ENCODE measurements at places on chromosomes 12 and 14.
A peak's percentile ranks its signal among the peaks of the same experiment; 100 is the strongest.

DNA sequence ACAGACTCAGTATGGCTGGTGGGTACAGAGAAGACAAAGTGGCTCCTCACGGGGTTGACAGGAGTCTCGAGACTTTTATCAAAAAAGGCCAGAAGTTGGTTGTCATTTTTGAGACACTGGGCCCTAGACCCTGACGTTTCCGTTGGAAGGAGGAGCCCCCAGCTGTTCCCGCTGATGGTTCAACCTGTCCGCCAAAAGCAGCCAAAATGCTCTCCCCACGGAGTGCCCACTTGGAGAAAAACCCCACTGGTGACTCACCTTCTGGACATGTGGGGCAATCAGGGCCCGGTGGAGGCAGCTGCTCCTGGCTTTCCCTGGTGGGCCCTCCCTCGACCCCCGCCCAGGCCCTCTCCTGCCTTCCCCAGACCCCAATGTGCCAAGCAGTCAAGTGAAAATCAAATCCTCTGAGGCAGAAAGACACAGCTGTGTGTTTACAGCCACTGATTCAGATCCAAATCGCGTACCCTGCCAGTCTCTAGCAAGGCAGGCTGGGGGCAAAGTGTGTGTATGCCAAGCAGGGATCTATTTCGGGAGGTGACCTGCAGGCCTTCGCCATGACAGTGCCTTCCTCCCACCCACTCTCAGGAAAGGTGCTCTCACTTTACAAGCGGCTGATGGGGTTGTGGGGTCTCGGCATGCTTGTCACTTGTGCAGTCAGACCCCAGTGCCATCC is 347.4 kb downstream of the DPF3 start:
- no peak for DNase-seq
- H3K27ac ChIP-seq: no peak overlapping the region
- H3K4me3 ChIP-seq: no peak overlapping the region
- no peaks in the 10 kb centered on the region for H3K27me3 ChIP-seq
- peaks cover 37% of the 10 kb centered on the region for H3K4me1 ChIP-seq
- H3K36me3 ChIP-seq: no peaks in the 10 kb centered on the region

DNA sequence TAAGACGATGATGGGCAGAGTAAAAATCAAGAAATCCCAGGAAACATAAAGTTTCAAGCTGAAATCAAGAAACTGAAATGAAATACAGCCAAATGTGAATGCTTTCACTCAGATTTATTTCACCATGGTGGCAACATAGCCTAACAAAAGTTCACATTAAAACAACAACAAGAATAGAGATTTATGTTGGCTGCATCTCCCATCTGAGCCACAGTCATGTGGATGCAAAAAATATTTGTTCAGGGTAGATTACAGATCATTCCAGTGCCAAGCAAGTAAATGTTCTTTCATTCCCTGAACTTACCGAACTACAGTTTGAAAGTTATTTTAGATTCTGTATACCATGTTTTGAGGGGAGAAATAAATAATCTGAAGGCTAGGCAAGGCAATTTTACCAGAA is 159.9 kb upstream of the TMTC1 start:
- no peak overlapping the region for H3K4me3 ChIP-seq
- no peak overlapping the region for H3K27ac ChIP-seq
- no peaks in the 10 kb centered on the region for H3K36me3 ChIP-seq
- no peak for DNase-seq
- H3K4me1 ChIP-seq: no peaks in the 10 kb centered on the region

DNA sequence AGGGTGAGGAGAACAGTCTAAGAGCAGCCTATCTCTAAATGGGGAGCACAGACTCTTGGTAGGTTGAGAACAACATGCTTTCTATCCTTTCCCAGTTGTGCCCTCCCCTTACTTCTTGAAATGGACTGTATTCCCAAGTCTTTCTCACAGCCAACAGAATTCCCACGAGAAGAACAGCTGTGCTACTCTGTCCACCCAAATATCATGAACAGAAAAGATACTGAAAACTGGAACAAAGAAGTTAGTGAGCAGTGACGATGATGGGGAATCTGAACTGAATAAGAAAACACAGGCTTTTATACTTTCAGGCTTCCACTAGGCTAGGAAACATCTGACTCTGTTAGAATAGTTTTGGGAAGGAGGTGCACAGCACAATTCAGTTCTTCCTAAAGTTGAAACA is 3.4 kb downstream of the NACA start:
- H3K27me3 ChIP-seq: no peaks in the 10 kb centered on the region
- peaks cover 27% of the 10 kb centered on the region for H3K4me1 ChIP-seq
- H3K36me3 ChIP-seq: peaks cover 40% of the 10 kb centered on the region
- no peak for DNase-seq

DNA sequence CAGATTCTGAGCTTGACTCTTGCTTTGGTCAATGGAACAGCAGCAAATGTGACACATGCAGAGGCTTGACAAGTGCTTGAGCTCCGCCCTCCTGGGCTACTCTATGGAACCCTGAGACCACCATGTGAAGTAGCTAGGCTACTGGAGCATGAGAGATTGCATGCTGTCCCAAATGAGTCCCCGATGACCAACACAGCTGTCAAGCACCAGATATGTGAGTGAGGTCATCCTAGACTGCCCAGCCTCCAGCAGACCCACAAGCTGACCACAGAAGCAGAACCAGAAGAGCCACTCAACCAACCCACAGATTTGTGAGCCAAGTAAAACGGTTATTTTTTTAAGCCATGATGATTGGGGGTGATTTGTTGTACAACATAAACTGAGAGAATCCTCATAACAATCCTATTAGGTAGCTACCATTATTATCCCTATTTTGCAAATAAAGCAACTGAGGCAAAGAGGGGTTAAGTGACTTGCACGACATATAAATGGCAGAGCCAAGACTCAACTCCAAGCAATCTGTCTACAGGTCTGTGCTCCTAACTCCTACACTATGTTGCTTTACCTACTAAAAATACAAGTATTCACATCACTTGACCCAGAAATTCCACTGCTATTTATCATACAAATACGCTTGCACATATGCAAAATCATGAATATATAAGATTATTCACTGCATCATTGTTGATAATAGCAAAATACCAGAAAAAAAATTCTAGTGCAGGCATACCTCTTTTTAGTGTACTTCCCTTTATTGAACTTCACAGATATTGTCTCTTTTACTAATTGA is 136.2 kb downstream of the NDUFA12 start:
- no peak overlapping the region for H3K27ac ChIP-seq
- no peak for DNase-seq
- H3K4me3 ChIP-seq: no peak overlapping the region
- no peaks in the 10 kb centered on the region for H3K4me1 ChIP-seq
- H3K36me3 ChIP-seq: no peaks in the 10 kb centered on the region
- H3K27me3 ChIP-seq: peaks cover 19% of the 10 kb centered on the region

DNA sequence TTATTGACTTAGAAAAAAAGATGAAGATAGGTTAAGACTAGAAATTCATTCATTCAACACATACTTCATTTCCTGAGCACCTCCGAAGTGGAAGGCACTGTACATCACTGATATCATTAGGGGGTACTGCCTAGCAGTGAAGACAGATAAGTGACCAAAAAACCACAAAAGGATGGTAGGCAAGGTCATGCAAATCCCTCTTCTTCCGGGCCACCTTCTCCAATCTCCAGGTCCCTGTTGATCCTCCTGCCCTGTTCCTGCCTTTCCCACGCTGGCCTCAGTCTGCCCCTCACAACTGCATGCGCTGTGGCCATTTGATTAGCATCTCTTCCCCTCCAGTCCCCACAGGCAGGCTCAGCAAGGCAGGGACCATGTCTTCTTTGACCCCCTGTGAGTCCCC is 60.8 kb downstream of the SETD3 start:
- peaks cover 6% of the 10 kb centered on the region for H3K36me3 ChIP-seq
- no peaks in the 10 kb centered on the region for H3K27me3 ChIP-seq
- H3K4me3 ChIP-seq: no peak overlapping the region
- no peak overlapping the region for H3K27ac ChIP-seq

DNA sequence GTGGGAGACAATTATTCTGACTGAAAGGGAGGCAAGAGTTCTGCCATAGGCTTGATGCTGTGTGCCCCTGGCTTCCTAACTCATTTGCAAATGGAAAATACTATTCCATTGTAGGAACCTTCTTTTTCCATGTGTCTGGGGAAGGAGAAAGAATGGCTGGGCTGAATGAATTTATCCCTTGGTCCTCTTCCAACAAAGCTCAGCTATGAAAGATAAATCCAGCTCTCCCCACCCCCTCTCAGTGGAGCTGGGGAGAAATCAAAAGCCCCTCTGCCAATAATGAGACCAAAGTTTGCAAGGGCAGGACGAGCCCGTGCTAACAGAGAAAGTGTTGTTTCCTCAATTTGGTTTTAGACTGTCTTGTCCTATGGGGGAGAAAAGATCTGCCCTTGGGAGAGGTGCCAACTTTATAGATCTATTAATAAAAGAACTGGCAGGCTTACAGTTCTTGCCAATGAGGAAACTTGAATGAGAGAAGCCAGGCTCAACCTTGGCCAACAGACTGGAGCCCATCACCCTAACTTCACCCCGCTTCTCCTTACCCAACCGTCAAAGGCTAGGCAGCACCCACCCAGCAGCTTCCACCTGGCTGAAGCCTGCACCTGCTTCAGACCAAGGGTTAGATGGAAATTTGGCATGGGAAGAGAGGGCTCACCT is 8.9 kb upstream of the TCL1B start:
- H3K27me3 ChIP-seq: no peaks in the 10 kb centered on the region
- H3K27ac ChIP-seq: no peak overlapping the region
- no peaks in the 10 kb centered on the region for H3K4me1 ChIP-seq
- H3K36me3 ChIP-seq: no peaks in the 10 kb centered on the region

- no peaks in the 10 kb centered on the region for H3K36me3 ChIP-seq
- no peak overlapping the region for H3K4me3 ChIP-seq
- no peaks in the 10 kb centered on the region for H3K27me3 ChIP-seq
- H3K27ac ChIP-seq: no peak overlapping the region
- peaks cover 5% of the 10 kb centered on the region for H3K4me1 ChIP-seq
Observed at GRCh38 chr14:99589651-99590530, 14.1 kb downstream of the CCDC85C start.

- H3K36me3 ChIP-seq: no peaks in the 10 kb centered on the region
- no peaks in the 10 kb centered on the region for H3K4me1 ChIP-seq
- H3K4me3 ChIP-seq: no peak overlapping the region
- no peaks in the 10 kb centered on the region for H3K27me3 ChIP-seq
- H3K27ac ChIP-seq: no peak overlapping the region
Observed at GRCh38 chr12:39574785-39575497, 44.7 kb downstream of the ABCD2 start.

- no peak overlapping the region for H3K27ac ChIP-seq
- no peaks in the 10 kb centered on the region for H3K4me1 ChIP-seq
- DNase-seq: no peak
- H3K4me3 ChIP-seq: no peak overlapping the region
- no peaks in the 10 kb centered on the region for H3K36me3 ChIP-seq
Observed at GRCh38 chr12:51700887-51701286, 109.9 kb downstream of the SCN8A start.

- no peak overlapping the region for H3K4me3 ChIP-seq
- no peaks in the 10 kb centered on the region for H3K4me1 ChIP-seq
Observed at GRCh38 chr12:2652401-2653081, 142.2 kb upstream of the FKBP4 start.

DNA sequence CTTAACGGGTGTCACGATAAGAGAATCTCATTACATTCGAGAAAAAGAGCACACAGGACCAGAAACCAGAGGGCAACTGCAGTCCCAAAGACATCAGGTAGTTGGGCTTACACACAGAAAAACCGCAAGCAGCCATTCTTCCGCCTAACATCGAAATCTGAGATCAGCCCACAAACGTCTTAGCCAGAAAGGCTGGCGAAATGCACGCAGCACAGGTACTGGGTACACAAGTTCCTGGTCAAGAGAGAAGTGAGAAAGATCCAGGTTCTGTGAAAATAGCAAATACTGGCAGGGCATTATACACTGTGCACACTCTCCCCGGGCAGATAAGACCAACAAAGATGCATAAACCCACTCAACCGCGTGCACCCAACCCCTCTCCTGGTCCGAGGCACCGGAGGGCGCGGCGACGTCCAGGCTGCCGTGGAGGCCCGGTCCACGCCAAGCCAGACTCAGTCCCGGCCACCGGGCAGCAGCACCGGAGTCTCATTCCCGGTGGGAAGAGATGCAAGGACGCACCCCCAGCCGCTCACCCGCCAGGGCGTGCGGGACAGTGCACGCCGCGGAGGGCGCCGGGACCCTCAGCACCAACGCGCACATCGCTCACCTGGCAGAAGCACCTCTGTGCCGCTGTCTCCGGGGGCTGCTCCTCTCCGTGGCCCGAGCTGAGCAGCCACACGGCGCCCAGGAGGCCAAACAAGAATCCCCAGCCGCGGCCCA is 437 bp downstream of the ERO1A start:
- H3K27me3 ChIP-seq: no peaks in the 10 kb centered on the region
- peak overlapping the region; percentile 87 for H3K4me3 ChIP-seq
- H3K4me1 ChIP-seq: peaks cover 28% of the 10 kb centered on the region
- DNase-seq: no peak

GRCh38 chr14:105818712-105819005 is 292.3 kb downstream of the TMEM121 start:
- DNase-seq: no peak
- H3K4me3 ChIP-seq: no peak overlapping the region
- H3K36me3 ChIP-seq: no peaks in the 10 kb centered on the region
- no peak overlapping the region for H3K27ac ChIP-seq
- no peaks in the 10 kb centered on the region for H3K4me1 ChIP-seq
- no peaks in the 10 kb centered on the region for H3K27me3 ChIP-seq

- no peaks in the 10 kb centered on the region for H3K27me3 ChIP-seq
- no peak overlapping the region for H3K27ac ChIP-seq
- no peak for DNase-seq
- no peaks in the 10 kb centered on the region for H3K36me3 ChIP-seq
- H3K4me1 ChIP-seq: peaks cover 5% of the 10 kb centered on the region
- H3K4me3 ChIP-seq: no peak overlapping the region
Observed at GRCh38 chr14:24327303-24327702, 7.6 kb downstream of the ADCY4 start.

DNA sequence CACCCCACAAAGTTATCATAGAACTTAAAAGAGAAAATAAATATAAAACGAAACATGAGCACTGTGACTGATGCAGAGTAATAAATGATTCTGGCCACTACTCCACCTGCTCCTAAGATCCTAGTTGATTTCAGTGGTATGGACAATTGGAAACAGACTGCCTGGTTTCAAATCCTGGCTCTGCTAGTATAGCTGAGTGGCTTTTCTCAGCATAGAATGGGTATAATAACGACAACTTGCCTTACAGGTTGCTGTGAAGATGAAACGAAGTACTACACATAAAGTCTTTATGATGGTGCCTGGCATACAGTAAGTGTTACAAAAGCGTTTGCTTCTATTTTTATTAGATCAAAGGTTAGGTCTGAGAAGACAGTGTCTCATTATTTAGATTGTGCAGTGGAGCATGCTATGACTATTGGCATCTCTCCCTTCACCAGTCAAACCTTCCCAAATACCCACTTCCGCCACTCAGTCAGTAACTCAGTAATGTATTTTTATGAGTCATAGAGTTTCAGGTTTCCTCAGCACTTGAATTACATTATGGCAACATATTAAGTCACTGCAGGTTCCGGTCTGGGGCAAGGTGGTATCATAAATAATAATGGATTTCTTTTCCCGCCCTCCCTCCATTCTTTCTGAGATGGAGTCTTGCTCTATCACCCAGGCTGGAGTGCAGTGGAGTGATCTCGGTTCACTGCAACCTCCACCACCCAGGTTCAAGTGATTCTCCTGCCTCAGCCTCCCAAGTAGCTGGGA is 29.7 kb upstream of the NR2C1 start:
- no peak overlapping the region for H3K4me3 ChIP-seq
- H3K36me3 ChIP-seq: peaks cover 32% of the 10 kb centered on the region
- no peaks in the 10 kb centered on the region for H3K27me3 ChIP-seq
- DNase-seq: peak; percentile 41
- H3K4me1 ChIP-seq: peaks cover 20% of the 10 kb centered on the region

GRCh38 chr12:49776858-49777257 is 35.5 kb downstream of the TMBIM6 start:
- H3K27ac ChIP-seq: no peak overlapping the region
- H3K4me3 ChIP-seq: no peak overlapping the region
- no peak for DNase-seq
- H3K36me3 ChIP-seq: no peaks in the 10 kb centered on the region
- peaks cover 17% of the 10 kb centered on the region for H3K4me1 ChIP-seq
